ENCODE measurements at places on chromosomes 2 and 18.

GRCh38 chr2:74917702-74918619, 40.5 kb upstream of the POLE4 start:
- DNase-seq, result no peak

DNA sequence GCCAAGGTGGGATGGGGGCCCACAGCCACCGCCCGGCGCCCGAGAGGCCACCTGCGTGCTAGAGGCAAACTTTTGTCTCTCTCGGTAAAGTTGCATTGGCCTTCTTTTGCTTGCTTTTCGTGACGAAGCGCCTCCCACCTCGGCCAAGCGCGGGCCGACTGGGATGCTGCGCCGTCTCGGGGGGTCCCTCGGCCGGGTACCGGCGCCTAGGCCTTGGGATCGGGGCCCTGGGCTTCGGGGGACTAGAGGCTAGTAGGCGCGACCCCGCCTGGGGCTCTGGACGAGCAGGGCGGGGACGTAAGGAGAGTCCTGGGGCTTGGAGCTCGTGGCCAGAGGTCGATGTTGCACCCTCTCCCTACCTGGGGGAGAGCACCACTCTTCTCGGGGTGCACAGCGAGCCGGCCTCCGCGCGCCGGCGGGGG, 545 bp downstream of the GLI2 start:
- DNase-seq, result no peak

- peak; percentile 90 for DNase-seq
Observed at GRCh38 chr2:124542932-124543640, 518.0 kb downstream of the CNTNAP5 start.

- no peak for DNase-seq
Observed at GRCh38 chr2:174465327-174465726, 21.5 kb downstream of the GPR155 start.

- no peak for DNase-seq
Observed at GRCh38 chr2:366706-367105, 78.8 kb upstream of the ALKAL2 start.

DNA sequence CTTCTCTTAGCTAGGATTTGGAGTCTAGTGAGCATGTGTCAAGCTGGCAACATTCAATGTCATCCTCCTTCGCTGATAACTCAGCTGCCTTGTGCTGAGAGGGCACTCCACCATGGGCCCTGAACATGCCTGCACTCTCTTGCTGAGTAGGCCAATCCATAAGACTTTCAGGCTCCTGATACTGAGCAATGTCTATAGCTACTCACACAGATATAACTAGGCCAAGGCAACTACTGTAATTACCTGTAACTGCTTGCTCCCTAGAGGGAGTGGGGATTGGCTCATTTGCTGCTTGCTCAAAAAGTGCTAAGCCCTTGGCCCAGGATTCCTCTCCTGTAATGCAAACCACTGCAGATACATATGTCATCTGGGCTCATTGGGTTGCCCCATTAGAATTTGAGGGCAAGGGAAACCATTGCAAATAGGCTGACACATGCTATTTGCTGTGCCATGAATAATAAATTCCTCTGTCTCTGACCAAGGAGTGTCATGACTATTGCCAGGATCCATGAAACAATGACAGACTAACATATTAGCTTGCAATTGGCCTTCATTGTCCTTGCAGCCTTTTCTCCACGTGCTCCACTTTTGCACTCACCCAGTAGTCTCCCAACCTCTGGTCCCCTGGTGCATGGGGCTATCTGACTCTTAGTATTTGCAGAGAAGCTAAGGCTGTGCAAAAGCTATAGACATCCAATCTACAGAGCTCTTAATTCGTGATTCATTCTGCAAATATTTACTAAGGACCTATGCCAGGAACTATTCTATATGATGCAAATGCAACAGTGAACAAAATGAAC, 36.9 kb upstream of the BMPR2 start:
- no peak for DNase-seq

DNA sequence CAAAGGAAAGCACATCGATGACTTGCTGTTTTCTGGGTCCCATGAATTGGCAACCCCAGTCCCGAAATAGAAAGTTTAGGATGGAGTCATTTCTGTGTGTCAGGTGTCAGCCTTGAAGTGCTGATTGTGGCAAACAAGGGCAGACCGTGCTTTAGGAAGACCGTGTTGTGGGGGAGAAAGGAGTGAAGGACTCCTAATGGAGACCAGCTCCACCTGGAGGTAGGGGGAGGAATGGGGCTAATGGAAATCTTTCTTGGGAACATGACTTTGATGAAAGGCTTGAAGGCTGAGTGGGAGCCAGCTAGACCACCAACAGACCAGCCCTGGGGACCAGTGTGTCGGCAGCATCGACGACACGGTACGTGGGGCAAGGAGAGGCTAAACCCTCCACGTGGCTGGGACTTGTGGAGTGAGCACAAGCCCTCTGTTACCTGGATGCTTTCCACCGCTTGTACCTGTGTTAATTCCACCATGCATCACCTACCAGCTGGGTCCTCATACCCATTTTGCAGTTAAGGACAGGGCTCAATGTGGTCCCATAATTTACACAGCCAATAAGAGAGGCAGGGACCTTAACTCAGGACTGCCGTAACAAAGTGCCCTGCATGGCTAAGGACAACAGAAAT, 104.2 kb downstream of the SH3BP4 start:
- DNase-seq, result peak; percentile 80

DNA sequence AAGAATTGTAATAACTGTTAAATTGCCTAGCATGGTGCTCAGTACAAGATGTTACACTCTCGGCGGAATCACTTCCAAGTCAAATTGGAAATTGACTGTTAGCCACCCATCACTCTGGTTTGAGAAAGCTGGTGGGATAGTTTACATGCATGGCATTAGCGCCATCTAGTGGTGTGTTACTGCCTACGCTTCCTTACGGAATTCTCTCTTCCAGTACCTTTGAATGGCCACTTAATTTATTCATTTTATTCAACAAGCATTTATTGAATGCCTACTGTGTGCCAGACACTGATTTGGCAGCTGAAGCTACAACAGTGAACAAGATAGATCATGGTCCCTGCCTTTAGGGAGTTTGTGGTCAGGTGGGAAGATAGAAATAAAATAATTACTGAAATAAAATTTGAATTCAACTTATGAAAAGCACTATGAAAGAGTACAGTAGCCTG, 171.2 kb downstream of the TMEM247 start:
- DNase-seq, result peak; percentile 82

- peak; percentile 20 for DNase-seq
Observed at GRCh38 chr2:181152226-181152625, 171.8 kb downstream of the UBE2E3 start.

- DNase-seq, result no peak
Observed at GRCh38 chr2:129008055-129008880, 689.6 kb upstream of the HS6ST1 start.

DNA sequence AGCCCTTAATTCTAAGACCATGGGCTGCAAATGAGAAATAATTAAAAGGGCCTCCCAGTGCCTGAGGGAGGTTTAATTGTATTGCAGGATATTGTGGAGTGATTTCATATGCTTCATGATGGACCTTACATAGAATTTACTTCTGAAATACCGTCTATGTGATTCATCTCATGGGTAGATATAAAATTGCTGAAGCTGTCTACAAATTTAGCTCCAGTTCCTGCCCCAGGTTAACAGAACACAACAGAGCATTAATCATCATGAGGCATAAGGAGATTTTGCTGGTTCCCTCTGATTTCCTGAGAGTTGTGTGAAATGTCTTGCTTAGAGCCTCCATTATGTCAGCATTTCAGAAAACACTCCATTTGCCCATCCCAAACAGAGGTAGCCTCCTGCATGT, 770 bp downstream of the UPP2 start:
- no peak for DNase-seq

- no peak for DNase-seq
Observed at GRCh38 chr2:96873651-96874096, 3.8 kb upstream of the SEMA4C start.

DNA sequence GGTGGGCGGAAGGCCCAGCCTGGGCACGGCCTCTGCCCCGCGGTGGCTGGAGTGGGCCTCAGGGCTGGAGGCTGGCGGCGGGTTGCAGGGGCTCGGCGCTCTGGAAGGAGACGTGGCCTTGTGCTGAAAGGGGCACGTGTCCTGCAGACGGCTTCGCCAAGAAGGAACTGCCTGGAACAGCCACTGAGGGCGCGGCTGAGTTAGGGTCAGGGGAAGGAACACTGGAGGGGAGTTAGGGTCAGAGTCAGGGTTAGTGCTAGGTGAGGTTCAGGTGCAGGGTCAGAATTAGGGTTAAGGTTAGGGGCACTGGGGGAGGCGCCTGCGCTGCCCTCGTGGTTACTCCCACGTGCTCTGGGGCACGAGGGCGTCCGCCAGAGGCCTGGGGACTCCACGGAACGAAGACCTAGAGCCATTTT, 933 bp upstream of the ADNP2 start:
- DNase-seq, result no peak

- peak; percentile 97 for DNase-seq
Observed at GRCh38 chr2:15041429-15041837, 408.9 kb downstream of the LRATD1 start.

DNA sequence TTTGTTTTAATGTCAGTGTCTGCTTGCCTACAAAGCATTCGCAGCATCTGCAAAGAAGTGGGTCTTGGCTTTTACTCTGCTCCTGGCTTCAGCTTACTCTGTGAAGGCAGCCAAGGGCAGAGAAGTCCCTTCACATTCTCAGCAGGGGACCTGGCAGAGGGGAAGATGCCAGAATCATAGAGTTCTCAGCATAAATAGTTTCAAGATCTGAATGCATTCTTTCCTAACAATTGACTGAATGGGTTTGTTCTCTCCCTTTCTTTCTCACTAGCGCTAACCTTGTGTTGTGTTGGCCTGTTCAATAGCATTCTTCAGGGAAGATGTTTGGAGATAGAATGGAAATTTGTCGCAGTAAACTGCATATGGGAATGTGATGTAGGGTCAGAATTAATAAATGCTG, 106.9 kb downstream of the FARSB start:
- no peak for DNase-seq

DNA sequence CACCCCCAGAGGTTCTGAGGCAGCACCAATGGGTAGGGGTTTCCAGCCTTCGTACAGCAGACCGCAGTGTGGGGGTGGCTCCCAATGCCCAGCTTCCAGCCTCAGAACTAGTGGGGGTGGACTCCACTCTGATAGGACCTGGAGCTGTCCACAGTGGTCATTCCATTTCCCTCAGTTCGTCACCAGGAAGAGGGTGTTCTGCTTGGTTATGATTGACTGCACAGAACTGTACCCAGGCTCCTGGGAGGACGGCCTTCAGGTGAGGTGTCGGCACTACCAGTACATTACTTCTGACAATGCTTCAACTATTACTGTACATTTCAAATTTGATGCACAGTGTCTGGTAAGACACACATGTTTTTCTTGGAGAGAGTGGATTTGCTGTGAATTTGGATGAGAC, 150.3 kb upstream of the CAPN13 start:
- no peak for DNase-seq

GRCh38 chr2:149467436-149467835, 120.1 kb downstream of the MMADHC start:
- DNase-seq, result no peak

- DNase-seq, result no peak
Observed at GRCh38 chr2:2142345-2142744, 188.7 kb downstream of the MYT1L start.

GRCh38 chr2:120831086-120831485, 95.4 kb downstream of the GLI2 start:
- DNase-seq, result no peak

- DNase-seq, result no peak
Observed at GRCh38 chr2:58476556-58476955, 235.4 kb upstream of the FANCL start.

DNA sequence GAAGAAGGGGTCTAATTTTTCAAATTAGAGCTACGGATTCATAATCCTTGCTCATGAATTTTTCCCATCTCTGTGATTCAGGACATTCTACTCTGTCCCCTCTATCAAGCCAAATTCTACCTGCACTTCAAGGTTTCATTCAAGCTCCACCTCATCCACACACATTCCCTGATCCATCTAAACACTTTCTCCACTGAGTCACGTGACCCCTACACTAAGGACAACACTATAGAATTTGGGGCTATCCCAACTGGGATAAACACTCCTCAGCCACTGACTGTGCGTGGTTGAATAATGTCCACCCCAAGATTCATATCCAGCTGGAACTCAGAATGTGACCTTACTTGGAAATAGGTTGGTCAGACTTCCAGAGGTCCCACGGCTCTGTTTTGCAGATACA, 159.9 kb upstream of the ACVR2A start:
- no peak for DNase-seq
